ENCODE measurements at places on chromosomes 7 and 10.

DNA sequence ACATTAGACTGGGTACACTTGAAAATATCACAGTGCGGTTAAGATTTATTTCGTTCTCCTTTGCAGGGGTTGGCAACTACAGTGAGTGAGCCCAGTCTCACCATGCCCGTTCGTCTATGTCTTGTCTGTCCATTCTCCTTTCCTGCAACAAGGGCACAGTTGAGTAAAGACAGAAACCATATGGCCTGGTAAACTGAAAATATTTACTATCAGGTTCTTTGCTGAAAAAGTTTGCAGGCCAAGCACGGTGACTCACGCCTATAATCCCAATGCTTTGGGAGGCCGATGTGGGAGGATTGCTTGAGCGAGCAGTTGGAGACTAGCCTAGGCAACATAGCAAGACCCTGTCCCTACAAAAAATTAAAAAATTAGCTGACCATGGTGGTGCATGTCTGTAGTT is 11.4 kb upstream of the KCTD7 start:
- no peak for DNase-seq

GRCh38 chr10:78744491-78745090 is 324.2 kb upstream of the ZMIZ1 start:
- DNase-seq = no peak

DNA sequence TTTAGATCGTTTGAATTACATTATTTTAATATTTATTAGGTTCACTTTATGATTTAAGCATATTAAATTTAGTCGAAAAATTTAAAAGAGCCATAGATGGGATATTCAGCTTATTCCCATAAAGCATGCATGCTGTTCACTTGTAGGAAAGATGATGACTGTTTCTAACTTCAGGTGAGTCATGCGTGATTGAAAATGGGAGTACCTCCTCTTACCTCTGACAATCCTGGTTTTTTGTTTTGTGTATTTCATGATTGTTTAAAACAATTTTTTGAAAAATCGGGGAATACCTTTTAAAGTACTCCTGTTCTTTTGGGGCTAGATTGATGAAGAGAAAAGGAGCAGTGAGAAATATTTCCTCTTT is 1.4 kb downstream of the TNKS2 start:
- DNase-seq = no peak

GRCh38 chr10:103265717-103266329 is 11.1 kb upstream of the INA start:
- peak; percentile 72 for DNase-seq

DNA sequence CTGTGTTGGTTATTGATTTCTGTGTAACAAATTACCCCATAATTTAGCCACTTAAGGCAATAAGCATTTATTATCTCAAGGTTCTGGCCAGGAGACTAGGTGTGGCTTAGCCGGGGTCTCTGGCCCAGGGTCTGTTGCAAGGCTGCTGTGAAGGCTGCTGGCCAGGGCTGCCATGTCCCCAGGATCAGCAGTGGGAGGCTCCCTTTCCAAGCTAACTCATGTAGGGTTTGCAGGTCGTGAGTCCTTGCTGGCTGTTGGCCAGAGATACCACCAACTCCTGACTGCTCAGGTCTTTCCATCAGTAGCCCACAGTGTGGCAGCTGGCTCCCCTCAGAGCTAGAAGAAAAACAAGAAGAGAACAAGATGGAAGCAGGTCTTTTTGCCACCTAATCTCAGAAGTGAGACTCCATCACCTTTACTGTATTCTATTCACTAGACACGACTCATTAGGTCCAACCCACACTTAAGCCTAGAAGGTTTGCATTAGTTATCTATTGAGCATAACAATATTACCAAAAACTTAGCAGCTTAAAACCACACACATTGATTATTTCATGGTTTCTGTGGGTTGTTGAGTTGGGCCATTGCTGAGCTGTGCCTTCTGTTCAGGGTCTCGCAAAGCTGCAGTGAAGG is 185.6 kb downstream of the PFKFB3 start:
- no peak for DNase-seq

Measured in urothelium cell line (cell line).